Mammary microvascular endothelial cell (primary cell): ENCODE measurements at places on chromosomes 1 and 21. TPM values are rescaled to one million over a fixed set of nuclear protein-coding genes. Genes with fewer than 3 reads are reported as not detected.

ZNF644 gene
- 18.5 and 20.4 TPM in 2 replicates for total RNA-seq

FCRLB gene
- 3.6 and 4.0 TPM in 2 replicates for total RNA-seq

ITLN1 gene
- total RNA-seq = not detected in 2 replicates

MPZ gene
- 1.8 and 2.1 TPM in 2 replicates for total RNA-seq

LHX4 gene
- not detected in 2 replicates for total RNA-seq
